ENCODE measurements at places on chromosomes 13 and 19.

- DNase-seq: no peak
Observed at GRCh38 chr13:97076898-97077297, 82.6 kb upstream of the OXGR1 start.

- no peak for DNase-seq
Observed at GRCh38 chr13:40136896-40137295, 481.4 kb downstream of the COG6 start.

- DNase-seq: no peak
Observed at GRCh38 chr13:98959291-98959690, 18.6 kb downstream of the DOCK9 start.

- DNase-seq: no peak
Observed at GRCh38 chr13:42356184-42356575, 84.2 kb downstream of the AKAP11 start.

- DNase-seq: no peak
Observed at GRCh38 chr13:69633044-69633443, 474.6 kb upstream of the ATXN8OS start.

GRCh38 chr13:109745702-109746101 is 40.7 kb downstream of the IRS2 start:
- no peak for DNase-seq

- no peak for DNase-seq
Observed at GRCh38 chr19:4870025-4870700, 2.7 kb upstream of the PLIN3 start.

DNA sequence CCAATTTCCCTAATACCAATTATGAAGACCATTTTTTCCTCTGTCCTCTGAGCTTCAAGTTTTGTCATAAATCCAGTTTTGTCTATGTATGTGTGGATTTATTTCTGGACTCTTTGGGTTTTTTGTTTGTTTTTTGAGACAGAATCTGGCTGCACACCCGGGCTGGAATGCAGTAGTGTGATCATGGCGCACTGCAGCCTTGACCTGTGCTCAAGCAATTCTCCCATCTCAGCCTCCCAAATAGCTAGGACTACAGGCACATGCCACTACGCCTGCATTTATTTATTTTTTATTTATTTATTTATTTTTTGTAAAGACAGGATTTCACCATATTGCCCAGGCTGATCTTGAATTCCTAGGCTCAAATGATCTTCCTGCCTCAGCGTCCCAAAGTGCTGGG is 45.3 kb upstream of the GTF3A start:
- DNase-seq: no peak

GRCh38 chr19:49911381-49912145 is 14.9 kb upstream of the IL4I1 start:
- DNase-seq: no peak

DNA sequence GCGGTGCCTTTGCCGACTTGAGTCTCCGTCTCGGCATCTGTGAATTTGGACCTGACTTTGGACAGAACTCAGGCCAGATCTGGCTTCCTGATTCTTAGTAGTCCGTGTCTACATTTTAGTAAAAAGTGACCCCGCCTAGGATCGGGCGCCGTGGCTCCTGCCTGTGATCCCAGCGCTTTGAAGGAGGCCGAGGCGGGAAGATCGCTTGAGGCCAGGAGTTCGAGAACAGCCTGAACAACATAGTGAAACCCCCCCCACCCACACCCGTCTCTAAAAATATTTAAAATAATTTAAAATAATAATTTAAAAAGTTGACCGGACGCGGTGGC is 849 bp upstream of the TCF3 start:
- DNase-seq: no peak

GRCh38 chr19:12607631-12608030 is 3.0 kb downstream of the ZNF490 start:
- no peak for DNase-seq

DNA sequence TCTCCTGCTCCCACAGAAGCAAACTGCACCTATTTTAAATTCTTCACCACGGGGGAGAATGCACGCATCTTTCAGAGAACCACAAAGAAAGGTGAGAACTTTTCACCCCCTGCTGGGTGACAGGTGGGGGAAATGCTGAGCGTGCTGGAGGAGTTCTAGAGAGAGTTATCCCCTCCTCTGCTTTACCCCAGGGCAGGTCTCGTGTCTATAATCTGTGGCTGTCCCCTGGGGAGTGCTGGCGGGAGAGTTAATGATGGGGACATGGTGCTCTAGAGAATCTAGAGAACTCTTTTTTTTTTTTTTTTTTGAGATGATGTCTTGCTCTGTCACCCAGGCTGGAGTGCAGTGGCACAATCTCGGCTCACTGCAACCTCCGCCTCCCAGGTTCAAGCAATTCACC is 6.8 kb downstream of the CACNG6 start:
- no peak for DNase-seq
